ENCODE measurements at places on chromosomes 5 and 9. TPM values are rescaled to one million over a fixed set of nuclear protein-coding genes. Genes with fewer than 3 reads are reported as not detected.

GRCh38 chr5:17882760-17883488 is 248.7 kb downstream of the TAF11L14 start:
- peak; percentile 98 for ATAC-seq

- no peak for ATAC-seq
These were observed 396.5 kb downstream of the MLLT3 start for GRCh38 chr9:20225826-20226225.

- ATAC-seq, result peak; percentile 22
These were observed 753 bp downstream of the ARHGAP26 start for GRCh38 chr5:142770650-142771609.

DNA sequence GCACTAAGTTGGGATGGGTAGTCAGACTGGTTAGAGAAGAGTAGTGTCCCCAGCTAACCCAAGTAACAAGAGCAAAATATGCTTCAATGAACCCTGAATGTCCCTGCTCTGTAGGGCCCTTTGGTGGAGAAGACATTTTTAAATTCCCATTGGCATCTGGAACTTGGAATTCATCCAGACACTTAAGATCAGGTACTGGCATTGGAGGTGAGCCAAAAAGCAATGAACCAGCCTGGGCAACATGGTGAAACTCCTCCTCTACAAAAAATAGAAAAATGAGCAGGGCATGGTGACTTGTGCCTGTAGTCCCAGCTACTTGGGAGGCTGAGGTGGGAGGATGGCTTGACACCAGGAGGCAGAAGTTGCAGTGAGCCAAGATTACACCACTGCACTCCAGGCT is 58.9 kb upstream of the ZNF618 start:
- ATAC-seq, result no peak

DNA sequence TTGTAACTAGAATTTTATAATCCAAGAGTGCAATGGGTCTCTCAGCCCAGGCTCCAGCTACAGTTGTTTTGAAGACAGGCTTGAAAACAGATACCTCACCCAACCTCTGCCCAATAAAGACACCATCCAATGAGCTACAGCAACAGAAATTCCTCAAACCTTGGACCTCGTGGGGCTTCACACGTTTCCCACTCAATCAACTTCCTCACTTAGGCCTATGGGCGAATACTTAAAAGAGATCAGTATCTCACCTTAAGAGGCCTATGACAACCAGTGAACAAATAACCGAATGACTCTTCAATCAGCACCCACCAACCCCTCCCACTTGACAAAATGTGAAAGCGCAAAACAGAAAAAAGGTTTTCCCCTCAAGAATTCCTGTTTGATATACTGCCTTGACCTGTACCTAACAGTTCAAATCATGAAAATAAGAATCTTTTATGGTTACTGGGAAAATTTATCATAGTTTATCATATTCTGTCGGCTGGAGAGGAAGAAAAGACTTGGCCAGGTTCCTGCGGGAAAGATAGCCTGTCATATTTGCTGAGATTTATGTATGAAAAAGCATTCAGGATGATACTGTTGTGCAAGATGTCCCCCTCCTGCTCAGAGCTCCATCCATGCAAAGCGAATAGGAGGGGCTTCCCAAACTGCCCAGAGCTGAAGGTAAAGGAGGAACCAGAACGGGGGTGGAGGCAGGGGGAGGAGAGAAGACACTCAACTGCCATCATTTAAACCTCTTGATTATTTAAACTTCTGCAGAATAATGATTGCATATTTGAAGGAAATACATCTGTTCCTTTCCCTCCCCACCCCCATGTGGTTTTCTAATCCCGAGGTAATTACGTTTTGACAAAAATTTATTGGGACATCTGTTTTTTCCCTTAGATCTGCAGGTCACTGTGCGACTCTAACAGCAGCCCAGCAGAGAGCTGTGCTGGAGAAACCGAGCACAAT is 256.3 kb downstream of the NFIB start:
- no peak for ATAC-seq

GRCh38 chr5:122907276-122907675 is 61.9 kb downstream of the SNX24 start:
- ATAC-seq, result no peak

MUSK gene
- 0.48 TPM for total RNA-seq

Data from esophagus mucosa (tissue), 1 donor.